Left ventricle myocardium superior (tissue), 1 donor: ENCODE measurements at places on chromosomes 4 and X.

DNA sequence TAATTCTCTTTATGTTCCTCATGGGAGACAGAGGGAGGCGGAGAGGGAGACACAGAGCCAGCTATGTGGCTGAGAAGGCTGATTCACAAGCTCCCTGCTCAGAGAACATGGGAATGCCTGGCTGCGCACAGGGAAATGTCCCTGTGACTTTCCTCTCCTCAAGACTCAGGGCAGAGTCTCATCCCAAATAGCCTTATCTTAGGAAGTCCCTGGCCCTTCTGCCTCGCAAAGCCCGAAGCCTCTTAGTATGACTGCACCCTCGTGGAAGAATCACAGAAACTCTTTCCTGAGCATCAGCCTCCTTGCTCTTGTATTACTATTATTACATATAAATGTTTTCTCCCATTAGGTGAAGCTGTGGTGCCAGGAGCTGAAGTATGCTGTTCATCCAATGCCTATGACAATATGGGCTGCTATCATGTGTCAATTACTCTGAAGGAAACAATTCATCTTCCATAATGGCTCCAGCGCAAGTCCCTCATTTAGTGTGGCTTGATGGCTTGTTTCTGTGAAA, 230.5 kb downstream of the MGST2 start:
- DNase-seq: no peak

DNA sequence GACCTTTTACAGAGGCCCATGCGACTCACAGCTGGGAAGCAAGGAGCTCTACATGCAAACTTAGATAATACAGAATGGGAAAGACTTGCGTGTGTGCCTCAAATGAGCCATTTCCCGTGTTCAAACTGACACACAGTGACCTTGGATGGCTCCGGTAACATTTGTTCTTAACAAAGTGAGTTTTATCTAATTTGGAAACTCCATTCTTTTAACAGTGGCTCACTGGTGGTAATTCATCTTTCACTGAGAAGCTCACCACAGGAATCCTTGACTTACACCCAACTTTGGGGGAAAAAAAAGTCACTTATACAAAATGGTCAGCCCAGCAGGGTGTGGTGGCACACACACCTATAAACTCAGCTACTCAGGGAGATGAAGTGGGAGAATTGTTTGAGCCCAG, 190.6 kb downstream of the LDB2 start:
- DNase-seq: no peak

- no peak for DNase-seq
These were observed 12.5 kb downstream of the SYTL5 start for GRCh38 chrX:38018766-38019425.

- no peak for DNase-seq
These were observed 118.0 kb downstream of the SOWAHB start for GRCh38 chr4:76779740-76780459.

- no peak for DNase-seq
These were observed 27.7 kb downstream of the HERC3 start for GRCh38 chr4:88619971-88620370.

DNA sequence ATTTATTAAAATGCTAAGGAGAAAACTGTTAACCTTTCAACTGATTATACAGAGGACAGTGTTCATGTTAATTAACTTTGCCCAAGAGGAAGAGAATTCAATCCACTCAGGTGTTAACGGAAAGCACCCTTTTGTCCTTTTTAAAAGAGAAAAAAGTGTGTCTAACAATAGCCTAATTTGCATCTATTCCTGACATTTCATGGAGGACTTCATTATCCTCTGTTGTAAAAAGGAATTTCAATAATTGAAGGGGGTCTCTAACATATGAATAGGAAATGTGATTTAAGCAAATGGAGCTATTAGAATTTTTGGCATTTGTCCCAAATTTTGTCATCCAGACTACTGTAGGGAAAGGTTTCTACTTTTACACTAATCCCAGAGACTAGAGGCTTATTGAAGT, 44.6 kb upstream of the GC start:
- DNase-seq: no peak

- DNase-seq: no peak
These were observed 15.6 kb upstream of the ATP8A1 start for GRCh38 chr4:42672359-42673081.

DNA sequence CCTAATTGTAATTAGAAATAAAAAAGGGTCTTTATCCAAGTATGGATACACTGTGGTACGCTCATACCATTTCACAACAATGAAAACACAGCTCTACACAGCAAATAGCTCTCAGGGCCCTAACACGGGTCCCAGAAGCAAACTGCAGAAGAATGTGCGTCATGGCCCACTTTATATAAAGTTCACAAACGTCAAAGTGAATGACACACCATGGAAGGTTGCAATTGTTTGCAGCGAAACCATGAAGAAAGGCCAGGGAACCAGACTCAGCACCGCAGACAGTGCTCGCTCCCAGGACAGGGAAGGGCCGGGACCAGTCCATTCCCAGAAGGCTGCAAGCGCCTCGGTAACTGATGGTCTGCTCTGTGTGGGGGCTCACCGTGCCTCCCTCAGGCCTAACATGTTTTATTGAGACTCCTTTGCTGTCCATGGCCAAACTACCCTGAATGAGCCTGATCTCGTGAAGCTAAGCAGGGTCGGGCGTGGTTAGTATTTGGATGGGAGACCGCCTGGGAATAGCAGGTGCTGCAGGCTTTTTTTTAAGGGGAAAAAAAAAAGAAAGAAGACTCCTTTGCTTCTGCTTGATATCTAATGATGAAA, 47.8 kb downstream of the ACOX3 start:
- DNase-seq: peak; percentile 21

DNA sequence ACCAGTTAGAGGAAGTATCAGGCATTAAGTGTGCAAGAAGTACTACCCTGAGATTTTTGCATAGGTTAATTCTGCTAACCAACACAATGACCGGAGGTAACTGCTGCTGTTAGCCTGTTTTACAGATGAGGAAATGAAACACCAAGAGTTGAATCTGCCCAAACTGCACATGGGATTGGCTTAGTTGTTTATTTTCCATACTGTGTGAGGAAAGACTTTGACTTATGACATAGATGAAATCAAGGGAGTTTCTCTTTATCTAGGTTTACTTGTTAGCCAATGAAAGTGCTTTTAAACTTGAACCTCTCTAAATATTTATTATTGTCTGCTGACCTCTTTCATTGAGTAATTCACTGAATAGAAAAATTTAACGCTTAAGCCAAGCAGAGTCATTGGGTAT, 10.3 kb downstream of the GUCY1B1 start:
- no peak for DNase-seq

DNA sequence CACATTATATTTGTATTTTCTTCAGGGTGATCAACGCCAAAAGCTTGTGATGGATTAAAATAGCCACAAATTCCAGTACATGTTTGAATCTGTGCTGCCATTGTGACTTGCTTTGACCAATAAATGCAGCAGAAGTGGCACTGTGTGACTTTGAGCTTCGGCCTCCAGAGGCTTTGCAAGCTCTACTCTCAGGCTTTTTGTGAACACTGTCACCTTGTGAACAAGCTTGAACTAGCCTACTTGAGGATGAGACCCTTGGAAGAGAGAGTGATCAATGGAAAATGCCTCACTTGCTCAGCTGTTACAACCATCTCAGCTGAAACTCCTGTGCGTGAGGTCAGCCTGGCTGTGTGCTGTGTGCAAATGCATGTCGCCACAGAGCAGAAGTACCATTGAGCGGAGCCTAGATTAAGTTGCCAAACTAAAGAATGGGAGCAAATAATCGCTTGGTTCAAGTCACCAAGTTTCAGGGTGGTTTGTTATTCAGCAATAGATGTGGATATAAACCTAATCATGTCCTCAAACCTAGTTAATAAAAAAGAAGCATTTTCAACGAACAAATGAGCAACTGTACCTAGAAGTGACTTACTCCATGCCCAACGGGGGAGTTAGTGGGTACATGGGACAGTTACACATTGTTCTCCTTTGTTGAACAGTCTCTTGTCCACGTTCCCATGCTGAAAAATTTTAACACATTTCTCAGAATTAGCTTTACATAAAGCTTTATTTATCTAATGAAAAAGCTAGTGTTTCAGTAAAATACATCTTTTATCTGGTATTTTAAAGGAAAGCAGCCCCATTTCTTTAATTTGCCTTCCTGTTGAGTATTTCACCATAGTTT, 23.5 kb downstream of the NOA1 start:
- no peak for DNase-seq

GRCh38 chr4:32932156-32932555, 2212.0 kb downstream of the PCDH7 start:
- DNase-seq: no peak

- peak; percentile 44 for DNase-seq
These were observed at the start of gene ITM2A for GRCh38 chrX:79366873-79367749. TSS of gene ITM2A (minus strand) at chrX:79367334. CDS start at chrX:79367215, 119 bp downstream.

- peak; percentile 24 for DNase-seq
These were observed 173.9 kb downstream of the RTL9 start for GRCh38 chrX:110532581-110532931.

- peak; percentile 28 for DNase-seq
These were observed at the start of gene CITED1 for GRCh38 chrX:72305286-72306084. TSS of gene CITED1 (minus strand) at chrX:72305914. CDS start at chrX:72302869, 3,045 bp downstream.

GRCh38 chrX:40971736-40972135, 113.5 kb upstream of the USP9X start:
- DNase-seq: no peak

GRCh38 chr4:137640156-137640837, 108.0 kb upstream of the PCDH18 start:
- no peak for DNase-seq

DNA sequence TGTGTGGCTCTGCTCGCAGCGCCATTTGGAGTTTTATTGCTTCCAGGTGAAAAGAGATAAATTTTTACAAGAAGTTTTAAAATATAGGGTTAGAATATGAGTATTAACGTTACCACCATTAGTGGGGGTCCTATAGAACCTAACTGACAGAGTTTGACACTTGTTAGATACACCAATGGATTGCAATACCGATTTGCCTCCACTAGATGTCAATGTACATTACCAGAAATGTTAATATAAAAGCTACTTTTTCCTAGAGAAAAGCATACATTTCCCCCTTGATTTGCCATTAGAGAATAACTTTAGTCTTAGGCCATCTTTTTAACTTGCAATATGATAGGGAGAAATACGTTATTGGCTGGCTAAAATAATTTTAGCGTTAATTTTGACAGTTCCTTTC, 108.4 kb downstream of the LINC00632 start:
- no peak for DNase-seq

DNA sequence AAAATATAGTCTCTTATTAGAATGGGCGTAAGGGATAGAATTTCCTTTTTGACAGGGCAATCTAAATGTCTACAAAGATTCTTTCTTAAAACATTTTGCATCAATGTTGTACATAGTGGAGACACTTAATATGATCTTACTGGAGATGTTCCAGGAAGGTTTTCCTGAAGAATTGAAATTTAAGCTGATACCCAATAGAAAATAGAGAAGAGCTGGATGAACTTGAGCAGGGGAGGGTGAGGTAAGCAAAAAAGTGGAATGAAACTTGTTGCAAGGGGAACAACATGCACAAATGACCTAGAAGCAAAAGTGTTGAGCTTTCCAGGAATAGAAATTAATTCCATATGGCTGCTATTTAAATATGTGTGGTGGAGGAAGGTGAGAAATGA, 19.7 kb downstream of the SLAIN2 start:
- no peak for DNase-seq

DNA sequence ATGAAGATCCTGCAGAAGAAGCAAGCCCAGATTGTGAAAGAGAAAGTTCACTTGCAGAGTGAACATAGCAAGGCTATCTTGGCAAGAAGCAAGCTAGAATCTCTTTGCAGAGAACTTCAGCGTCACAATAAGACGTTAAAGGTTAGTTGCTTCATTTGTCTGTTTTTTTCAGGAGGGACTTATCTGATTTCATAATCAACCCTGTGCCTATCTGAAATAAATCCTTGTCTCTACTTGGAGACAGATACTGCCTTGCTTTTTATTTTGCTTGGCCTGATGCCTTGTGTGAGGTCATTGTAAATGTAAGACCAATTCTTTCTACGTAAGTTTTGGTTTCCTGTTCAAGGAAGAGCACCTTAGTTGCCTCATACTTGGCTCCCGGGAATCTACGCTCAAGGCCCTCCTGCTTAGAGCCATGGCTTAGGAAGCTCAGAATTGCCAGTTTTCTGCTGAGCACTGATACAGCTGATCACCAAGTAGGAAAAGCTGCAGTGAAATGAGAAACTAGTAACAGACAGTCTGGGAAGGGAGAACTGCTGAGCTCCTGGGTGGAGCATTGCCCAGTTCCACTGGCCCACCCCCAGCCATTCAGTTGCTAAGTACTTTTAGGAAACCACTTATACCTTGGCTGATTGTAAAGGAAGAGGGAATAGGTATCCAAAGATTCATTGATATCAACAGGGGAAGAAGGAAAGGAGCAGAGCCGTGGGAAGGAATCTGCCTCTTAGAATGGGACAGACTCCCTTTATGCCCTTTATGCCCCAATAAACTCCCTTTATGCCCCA, 41.8 kb downstream of the RBBP7 start:
- no peak for DNase-seq

- no peak for DNase-seq
These were observed 7.3 kb downstream of the EMCN start for GRCh38 chr4:100510551-100510950.

GRCh38 chr4:182918791-182919302, 1.7 kb upstream of the DCTD start:
- no peak for DNase-seq

DNA sequence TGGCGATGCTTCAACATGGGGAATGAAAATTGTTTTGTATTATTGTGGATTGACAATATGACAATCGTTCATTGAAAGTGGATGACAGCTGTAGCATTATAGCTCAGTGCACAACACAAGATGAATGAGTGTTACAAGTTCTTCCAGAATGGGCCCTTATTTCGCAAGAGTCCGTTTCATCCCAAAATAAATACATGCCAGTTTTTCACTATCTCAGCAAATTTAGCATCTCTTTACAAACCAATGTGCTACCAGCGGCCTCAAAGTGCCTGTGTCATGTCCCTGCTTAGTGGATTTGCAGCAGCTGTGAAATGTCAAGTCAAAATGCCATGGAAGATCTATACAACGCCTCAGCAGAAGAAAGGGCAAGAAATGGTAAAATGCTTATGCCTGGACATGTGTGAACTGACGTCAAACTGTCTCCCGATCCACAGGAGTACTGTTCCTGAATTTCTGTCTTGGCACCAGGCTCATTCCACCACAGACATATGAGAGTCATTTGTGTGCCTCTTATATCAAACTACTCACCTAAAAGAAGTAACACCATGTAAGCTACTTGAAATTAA, 109.6 kb downstream of the MAML3 start:
- no peak for DNase-seq

DNA sequence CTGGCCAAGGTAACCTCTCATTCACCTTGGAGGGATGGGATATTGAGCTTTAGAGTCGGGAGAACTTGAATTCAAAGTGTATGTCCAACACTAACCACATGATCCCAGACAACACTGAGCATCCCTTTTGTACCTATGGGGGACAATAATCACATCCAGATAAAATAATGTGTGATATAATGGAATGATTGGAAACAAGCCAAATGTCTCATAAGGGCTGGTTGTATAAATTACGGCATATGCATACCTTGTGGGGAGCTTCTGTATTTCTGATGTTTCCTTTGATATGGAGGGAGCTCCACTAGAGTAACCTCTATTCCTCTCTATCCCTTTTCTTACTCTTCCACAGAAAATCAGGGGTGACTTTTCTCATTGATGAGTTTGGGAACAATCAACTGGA, 40.7 kb upstream of the LDB2 start:
- no peak for DNase-seq

GRCh38 chrX:131728295-131729145, 184.6 kb downstream of the OR13H1 start:
- DNase-seq: no peak
